ENCODE measurements at places on chromosomes 1 and 21.

DNA sequence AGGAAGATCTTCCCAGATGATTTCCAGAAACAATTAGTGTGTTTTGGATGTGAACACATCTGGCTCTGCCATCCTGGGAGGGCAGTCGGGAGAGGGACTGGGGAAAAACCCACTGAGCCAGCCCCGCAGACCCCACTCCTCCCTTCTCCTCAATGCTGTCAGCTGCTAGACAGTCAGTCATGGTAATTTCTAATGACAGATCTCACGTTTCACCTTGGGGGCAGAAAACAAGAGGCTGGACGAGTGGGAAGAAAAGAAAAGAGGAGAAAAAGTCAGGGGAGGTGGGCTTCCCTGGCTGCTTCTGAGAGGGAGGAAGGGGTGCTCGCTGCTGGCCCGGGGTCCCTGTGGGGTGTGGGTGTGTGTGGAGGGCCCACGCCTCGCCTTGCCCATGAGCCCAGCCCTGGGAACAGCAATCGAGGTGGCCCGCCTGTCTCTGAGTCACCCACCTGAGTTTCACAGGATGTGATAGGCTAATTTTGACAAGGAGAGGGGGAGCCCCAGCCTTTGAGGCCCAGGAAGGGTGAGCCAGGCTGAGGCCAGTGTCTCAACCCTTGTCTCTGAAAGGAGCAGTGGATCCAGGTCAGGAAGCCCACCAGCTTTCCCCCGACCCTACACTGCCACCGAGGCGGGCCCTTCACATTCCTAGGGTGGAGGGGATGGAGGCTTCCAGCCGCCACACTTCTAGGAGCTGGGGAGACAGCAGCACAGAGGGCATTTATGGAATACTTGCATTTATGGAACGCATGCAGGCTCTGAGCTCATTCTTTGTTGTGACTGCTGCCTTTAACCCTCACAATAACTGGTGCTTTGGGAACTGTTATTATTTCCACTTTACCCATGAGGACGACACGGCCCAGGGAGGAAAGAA, 49.1 kb upstream of the IFNLR1 start:
- peak; percentile 38 for DNase-seq

DNA sequence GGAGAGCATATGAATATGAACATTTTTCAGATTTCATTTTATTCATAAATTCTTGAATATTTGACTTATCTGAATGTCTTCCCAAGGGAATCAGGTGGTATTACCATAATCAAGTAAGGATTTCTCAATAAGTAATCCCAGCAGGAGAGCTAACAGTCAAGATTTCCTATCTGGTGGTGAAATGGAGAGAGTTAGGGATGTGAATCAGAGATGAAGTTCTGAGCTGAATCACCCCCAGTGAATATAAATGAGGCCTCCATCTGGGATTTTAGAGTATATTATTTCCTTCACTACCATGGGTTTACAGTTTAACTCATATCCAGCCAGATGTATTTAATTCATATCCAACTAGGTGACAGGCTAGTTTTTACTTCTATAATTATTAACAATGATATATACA, 61.5 kb upstream of the RGS2 start:
- no peak for DNase-seq

DNA sequence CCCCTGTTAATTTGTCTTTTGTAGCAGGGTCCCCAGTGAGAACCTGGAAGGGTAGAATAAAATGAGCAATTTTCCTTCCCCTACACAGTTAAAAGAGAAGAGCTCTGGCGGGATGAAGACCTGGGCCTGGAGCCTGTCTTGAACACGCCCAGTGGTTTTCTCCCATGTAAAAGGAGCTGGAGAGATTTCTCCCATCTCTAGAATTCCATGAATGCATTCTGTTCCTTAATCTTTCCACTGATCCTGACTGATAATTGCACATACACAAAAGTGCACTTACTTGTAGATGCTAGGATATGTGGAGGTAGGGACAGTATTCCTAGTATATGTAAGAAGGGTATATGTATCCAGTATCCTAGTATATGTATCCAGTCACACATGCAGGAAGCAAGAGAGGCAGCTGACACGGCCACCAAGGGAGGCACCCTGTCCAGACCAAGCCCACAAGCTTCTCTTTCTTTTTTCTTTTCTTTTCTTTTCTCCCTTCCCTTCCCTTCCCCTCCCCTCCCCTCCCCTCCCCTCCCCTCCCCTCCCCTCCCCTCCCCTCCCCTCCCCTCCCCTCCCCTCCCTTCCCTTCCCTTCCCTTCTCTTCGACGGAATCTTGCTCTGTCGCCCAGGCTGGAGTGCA, 11.9 kb upstream of the PKNOX1 start:
- DNase-seq, result no peak

GRCh38 chr1:31701091-31701736, 2.6 kb downstream of the COL16A1 start:
- no peak for DNase-seq

DNA sequence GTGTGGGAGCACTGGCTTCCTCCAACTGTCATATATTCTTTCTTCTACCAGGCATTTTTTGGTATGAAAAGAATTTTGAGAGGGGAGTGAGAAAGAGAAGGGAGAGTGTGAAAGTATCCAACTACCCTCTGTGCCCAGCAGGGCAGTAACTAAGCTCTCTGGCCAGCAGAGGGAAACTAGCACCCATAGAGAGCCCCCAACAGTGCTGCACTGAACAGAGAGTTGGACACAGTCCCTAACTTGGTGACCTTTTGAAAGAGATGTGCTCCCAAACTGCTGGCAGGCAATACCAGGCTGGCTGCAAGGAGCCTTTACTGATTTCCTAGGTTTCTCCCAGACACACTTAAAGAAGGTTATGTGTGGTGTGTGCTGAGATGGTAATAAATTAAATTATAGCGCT, 118.8 kb upstream of the PBX1 start:
- no peak for DNase-seq

GRCh38 chr1:231193710-231194340, 32.0 kb downstream of the TRIM67 start:
- DNase-seq, result no peak

GRCh38 chr1:178155481-178156255, 61.8 kb downstream of the RASAL2 start:
- no peak for DNase-seq
